Activated CD4-positive, alpha-beta T cell treated with anti-CD3 and anti-CD28 coated beads, Interleukin-2, amount 50 U/mL, for 48 hours (primary cell): ENCODE measurements at places on chromosomes 2 and 18.

DNA sequence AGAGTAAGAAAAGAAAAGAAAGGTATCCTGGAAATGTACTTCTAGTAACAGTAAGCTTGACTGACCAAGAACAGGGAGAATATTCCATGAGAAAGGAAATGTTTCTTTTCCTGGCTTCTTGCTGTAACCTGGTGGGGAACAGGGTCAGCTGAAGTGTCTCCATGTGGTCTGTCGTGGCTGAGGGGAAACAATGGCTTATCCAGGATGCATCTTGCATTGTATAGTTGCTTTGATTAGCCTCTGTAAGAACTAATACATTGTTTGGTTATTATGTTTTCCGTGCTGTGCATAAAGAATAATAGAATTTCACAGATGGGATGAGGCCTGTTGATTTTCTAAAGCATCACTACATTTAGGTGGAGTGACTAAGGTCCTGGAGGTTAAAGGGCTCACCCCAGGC, 4.9 kb downstream of the CREG2 start:
- DNase-seq: no peak

DNA sequence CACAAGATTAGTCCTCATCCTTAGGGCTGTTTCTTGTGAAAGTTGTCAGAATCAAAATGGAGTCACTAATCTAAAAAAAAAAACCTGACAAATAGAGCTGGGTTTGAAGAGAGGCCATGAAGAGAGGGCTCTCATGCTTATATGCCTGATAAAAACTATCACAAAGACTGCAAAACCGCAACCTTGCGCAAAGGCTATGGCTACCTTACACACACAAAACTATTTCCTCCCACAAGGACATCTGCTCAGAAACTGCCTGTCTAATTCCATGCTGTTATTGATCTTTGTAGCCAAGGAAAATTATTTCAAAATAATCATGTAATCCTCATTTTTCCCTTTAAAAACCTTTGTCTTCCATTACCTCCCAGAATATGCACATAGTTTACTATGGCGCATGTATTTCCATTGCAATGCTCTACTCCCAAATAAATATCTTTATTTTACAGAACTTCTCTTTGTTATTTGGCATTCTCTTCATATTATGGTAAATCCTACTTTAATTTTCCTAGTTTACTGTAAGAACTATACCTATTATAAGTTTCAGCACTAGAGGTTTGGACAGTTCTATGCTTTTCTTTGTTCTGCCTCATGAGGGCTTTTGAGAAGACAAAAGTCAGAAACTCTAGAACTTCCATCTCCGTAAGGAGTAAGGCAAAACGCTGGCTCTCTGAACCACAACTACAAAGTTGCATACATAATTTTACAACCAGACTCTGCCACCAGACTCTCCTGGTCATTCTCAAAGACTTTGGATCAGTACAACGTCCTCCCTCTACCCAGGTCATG, 9.6 kb upstream of the DPYSL5 start:
- no peak for DNase-seq

- no peak for DNase-seq
Measured at GRCh38 chr18:57533868-57534510, 52.5 kb downstream of the FECH start.

GRCh38 chr2:170680172-170680941, 34.8 kb upstream of the SP5 start:
- no peak for DNase-seq

GRCh38 chr2:130336877-130337734, 5.6 kb upstream of the IMP4 start:
- DNase-seq: peak; percentile 68

- DNase-seq: no peak
Measured at GRCh38 chr2:212913640-212914306, 237.6 kb downstream of the IKZF2 start.

DNA sequence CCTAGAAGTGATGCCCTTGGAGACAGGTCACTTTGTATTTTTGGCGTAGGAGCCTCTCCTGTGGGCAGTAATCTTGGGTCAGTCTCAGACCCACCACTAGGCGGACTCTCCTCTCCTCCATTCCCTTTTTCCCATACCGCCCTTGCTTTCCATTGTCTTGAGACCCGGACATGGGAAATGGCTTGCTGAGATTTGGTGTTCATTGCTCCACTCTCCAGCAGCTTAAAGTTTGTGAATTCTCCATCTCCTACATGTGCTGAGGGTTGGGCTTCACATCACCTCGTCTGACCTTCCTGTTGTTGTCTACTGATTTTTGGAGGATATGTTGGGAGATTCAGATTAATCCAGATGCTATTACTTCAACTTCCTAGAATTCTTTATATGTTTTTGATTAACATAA, 159.2 kb upstream of the RAB12 start:
- no peak for DNase-seq

DNA sequence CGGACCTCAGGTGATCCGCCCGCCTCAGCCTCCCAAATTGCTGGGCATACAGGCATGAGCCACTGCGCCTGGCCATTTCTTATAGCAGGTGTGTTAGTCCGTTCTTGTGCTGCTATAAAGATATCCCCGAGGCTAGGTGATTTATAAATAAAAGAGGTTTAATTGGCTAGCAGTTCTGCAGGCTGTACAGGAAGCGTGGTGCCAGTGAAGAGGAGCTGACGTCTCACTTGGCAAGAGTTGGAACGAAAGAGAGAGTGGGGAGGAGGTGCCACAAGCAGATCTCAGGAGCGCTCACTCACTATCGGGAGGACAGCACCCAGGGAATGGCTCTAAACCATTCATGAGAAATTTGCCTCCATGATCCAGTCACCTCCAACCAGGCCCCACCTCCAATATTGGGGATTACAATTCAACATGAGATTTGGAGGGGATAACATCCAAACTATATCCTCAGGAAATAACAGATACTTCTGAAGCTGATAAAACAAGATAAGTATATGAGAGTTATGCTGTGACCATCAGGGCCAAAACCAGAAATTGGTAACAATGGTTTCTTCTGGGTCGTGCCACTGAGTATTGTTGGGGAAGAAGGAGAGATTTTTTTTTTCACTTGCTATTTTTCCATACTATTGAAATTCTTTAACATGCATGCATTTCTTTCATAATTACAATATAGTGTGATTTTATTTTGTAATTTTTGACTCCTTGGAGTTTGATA, 7.4 kb upstream of the RMC1 start:
- no peak for DNase-seq

GRCh38 chr2:32824070-32824809, 122.5 kb upstream of the LTBP1 start:
- no peak for DNase-seq

DNA sequence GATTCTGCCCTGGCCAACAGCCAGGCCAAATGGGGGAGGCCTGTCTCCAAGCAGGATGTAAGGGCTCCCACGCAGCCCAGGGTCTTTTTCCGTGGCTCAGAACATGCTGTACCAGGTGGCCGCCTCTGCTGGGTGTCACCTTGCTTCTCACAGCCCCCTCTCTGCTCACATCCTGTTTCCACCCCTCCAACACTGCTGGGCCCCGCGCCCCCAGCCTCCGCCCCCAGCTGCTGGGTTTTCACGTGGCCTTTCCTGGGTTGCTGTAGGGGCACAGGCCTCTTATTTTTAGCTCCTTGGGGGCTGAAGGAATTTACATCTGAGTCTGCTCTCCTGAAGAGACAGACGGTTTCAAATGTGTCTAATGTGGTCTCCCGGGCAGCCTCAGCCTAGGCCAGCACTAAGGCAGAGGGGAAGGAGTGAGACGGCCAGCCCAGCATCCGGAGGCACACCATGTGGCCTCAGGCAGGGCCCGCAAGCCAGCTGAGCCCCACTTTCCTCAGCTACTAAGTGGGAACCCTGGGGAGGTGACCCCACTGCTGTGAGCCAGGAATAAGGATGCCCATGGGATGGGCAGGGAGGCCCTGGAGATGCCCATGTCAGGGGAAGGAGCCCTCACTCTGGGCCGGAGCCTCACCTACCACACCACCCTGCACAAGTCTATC, 18.7 kb upstream of the DUSP2 start:
- DNase-seq: peak; percentile 87

DNA sequence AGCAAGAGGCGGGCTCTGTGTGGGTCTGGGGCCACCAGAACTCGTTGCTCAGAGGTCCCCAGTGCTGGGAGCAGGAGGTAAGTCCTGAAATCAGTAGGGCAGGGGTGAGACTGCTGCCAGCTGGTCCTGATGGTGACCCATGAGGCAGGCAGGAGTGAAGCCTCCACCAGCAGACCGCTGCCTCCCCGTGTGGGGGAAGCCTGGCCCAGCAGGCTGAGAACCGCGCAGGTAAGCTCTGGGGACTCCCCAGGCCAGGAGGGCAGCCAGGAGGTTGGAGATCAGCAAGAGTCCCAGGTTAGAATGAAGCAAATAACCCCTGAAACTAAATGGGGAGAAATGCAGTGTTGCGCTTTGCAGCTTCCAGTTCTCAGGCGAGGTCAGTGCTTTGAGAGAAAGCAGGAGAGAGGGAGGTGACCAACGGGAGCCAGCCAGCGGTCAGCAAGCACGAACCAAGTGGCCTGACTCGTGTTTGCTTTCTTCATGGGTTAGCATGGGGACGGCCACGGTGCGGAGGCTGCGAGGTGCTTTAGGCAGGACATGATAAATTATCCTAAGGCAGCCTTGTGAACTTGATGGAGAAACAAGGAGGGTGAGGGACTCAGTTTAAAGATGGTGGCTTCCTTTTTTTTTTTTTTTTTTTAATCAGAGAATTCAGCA, 26.2 kb downstream of the INHBB start:
- no peak for DNase-seq

DNA sequence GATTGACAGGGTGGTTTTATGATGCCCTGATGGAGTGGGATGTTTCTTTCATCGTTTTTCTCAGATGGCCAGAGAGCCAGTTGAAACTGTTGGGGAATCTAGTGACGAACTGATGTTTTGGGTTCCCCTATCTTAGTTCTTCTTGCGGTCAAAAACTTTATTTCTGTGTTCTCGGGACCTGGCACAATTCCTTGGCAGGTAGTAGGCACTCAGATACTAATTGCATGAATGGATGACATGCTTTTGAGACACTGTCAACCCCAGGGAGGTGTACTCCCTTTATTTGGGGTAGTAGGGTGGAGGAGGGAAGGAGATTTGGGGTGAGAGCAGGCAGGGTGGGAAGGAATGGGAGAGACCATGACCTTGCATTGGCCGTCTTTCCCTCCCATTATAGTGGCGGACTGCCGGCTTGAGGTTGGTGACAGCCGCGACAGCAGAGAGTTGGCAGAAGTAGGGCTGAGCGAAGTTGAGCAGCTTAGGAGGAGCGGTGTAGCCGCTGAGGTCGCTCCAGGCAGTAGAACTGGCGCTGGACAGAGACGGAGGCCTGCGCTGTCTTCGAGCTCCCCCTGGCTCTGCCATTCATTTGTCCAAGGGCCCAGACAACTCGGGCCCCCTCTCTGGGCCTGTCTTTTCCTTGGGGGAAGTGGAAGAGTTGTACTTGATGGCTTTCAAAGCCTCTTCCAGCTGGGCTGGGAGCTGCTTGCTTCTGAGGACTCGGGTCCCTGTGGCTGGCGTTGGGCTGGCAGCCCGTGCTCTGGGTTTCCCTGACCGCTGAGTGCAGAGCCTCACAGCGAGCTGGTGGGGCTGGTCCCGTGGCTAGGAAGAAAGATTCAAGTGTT, 2.6 kb downstream of the TET3 start:
- DNase-seq: peak; percentile 58

DNA sequence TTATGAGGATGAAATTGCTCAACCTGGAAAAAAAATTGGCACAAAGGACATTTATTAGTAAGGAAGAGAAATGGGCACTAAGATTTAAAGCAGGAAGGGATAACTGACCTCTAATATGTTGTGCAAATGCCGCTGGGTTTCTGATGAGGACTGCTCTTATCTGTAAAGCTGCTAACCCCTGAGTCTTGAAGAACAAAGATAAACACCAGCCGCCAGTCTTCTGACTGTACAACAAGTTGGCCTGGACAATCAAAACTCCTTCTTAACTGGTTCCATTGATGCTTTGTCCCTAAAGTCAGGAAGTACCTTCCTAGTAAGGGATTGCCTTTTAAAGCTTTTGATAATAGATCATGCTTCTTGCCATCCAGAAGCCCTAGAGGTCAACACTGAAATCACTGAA, 301.8 kb downstream of the TRIB2 start:
- no peak for DNase-seq

DNA sequence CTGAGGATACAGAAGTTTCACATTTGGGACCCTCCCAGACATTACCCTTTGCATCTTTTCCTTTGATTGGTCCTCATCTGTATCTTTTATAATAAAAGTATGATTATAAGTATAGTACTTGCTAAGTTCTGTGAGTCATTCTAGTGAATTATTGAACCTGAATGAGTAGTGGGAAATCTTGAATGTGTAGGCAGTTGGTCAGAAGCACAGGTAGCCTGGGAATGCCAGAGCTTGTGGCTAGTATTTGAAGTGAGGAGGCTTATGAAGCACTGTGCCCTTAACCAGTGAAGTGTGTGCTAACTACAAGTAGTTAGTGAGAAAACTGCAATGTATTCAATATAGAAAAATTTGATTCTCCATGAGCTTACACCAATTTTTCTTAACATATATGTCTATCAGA, 257.6 kb downstream of the GRB14 start:
- no peak for DNase-seq

DNA sequence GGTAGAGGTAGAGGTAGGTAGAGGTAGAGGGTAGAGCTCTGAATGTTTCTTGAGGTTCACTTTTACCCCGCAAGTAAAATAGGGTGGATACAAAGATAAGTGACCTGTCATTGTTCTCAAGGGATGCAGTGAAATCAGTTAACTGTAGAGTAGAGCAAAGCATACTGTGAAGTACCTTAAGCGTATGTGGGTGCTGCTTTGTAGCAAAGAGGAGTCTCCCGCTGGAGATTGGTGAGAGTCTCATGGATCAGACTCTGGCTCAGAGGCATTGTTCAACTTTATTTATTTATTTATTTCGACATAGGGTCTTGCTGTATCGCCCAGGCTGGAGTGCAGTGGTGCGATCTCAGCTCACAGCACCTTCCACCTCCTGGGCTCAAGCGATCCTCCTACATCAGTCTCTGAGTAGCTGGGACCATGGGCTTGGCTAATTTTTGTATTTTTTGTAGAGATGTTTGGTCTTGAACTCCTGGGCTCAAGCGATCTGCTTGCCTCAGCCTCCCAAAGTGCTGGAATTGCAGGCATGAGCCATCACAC, 38.7 kb downstream of the MTA3 start:
- no peak for DNase-seq

- no peak for DNase-seq
Measured at GRCh38 chr2:36367895-36368353, 12.3 kb downstream of the CRIM1 start.

- no peak for DNase-seq
Measured at GRCh38 chr18:44708451-44709083, 27.9 kb downstream of the SETBP1 start.

DNA sequence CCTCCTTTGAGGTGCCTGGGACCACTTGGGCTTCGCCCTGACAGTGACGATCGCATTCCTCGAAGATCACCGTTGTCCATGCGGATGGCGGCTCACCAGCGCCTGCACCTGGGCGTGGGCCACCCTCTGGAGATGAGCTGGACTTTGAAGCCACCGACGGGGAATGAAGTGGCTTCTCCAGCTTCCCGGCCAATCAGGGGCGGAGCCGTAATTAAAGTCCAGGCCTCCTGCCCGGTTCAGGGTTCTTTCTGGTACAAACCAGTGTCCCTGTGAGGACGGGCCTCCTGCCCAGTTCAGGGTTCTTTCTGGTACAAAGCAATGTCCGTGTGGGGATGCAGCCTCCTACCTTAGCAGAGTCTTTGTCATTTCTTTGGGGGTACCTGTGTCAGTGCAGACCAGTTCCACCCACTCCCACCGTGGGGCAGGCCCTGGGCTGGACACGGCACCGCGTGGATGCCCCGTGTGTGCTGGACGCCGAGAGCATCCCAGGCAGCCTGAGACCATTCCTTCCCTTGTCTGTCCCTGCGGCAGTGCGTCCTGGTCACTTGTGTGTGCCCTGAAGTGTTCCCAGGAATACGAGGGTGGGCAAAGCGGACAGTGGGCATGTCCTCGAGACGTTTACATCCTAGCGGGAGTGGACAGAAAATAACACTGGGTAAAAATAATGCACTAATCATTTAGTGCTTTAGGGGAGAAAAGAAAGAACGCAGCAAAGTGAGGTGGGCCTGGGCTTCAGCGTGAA, 55.0 kb downstream of the KCNG2 start:
- DNase-seq: no peak
